T1000 (cell line): ENCODE measurements at places on chromosomes 3 and 15.

DNA sequence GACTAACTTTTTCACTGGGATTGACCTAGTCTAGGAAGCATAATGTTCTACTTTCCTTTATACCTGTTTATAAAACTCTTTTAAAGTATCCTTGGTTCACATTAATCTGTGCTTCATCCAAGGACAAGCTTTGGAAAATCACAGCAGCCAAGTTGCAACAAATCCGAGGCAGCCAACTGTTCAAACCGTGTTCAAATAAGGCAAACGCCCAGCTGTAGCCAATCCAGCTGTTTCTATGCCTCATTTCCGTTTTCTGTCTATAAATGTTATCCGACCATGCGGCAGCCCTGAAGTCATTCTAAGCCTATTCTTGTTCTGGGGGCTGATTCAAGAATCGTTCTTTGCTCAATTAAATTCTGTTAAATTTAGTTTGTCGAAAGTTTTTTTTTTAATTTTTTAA, 78.3 kb downstream of the FMN1 start:
- DNase-seq = no peak

DNA sequence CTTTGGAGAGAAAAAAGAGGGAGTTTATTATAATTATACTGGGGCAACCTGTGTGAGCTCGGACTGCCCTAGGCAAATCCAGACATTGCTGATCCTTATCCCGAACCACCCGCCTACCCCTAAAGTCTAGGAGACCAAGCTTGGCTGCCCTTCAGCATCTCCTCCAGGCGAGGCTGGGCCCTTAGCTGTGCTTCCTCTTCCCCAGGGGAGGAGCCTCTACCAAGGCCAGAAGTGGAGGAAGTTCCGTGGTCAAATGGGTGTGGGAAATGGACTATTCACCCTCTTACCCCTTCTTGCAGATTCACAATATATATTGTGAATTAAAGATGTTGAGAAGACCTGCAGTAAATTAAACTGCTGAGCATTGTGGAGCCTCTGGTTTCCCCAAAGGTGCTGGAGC, 158.3 kb upstream of the HES1 start:
- DNase-seq = no peak

- peak; percentile 24 for DNase-seq
Measured at GRCh38 chr3:44962621-44963393, 13.2 kb downstream of the ZDHHC3 start.

- no peak for DNase-seq
Measured at GRCh38 chr3:52873433-52874159, 23.8 kb downstream of the STIMATE start.

GRCh38 chr3:128988286-128988685, 5.6 kb downstream of the CFAP92 start:
- DNase-seq = no peak

- DNase-seq = no peak
Measured at GRCh38 chr3:108610651-108611050, 21.1 kb downstream of the DZIP3 start.

DNA sequence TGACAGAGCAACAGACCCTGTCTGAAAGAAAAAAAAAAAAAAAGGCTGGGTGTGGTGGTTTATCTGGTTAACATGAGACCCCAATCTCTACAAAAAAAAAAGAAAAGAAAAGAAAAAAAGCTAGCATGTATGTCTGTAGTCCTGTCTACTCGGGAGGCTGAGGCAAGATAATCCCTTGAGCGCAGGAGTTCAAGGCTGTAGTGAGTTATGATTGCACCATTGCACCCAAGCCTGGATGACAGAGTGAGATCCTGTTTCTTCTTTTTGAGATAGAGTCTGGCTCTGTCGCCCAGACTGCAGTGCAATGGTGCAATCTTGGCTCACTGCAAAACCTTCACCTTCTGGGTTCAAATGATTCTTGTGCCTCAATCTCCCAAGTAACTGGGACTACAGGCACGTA, 8.4 kb upstream of the DHX30 start:
- DNase-seq = no peak

DNA sequence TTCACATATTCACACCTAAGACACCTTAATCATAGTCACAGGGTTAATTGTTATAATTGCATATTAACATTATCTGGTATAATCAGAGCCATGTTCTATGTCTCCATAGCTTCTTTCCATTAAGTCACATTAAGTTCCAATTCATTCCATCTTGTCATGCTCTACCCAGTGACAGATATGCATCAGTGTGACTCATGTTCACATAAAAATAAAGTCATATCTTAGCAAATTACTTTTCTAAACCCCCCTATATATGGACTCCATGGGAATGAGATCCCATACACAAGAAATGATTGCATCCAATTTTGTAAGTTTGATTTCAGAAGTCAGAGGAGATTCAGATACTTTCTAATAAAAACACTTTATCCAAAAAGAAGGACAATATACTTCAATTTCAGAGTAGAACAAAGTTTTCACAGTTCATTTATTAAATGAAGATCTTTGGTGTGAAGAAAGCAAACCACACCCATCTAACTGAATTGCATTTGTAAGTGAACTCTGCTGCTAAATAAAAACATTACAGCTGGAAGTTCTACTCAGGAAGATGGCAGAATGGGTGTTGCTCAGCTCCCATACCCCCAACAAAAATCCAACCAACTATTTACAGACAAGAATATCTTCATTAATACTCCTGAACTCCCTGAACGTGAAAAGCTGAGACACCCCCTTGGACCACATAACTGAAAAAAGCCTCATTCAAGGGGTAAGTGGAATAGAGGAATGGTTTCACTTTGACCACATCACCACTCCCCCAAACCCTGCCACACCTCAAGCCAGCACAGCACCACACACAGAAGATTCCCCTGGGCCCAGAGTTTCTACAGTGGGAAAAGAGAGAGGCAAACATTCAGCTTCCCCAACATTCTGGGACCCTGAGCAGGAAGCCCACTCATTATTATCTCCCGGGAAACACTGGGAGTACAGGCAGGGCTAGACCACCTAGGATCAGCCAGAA, 27.6 kb downstream of the THBS1 start:
- no peak for DNase-seq

GRCh38 chr3:59210260-59210659, 160.4 kb upstream of the CFAP20DC start:
- no peak for DNase-seq

DNA sequence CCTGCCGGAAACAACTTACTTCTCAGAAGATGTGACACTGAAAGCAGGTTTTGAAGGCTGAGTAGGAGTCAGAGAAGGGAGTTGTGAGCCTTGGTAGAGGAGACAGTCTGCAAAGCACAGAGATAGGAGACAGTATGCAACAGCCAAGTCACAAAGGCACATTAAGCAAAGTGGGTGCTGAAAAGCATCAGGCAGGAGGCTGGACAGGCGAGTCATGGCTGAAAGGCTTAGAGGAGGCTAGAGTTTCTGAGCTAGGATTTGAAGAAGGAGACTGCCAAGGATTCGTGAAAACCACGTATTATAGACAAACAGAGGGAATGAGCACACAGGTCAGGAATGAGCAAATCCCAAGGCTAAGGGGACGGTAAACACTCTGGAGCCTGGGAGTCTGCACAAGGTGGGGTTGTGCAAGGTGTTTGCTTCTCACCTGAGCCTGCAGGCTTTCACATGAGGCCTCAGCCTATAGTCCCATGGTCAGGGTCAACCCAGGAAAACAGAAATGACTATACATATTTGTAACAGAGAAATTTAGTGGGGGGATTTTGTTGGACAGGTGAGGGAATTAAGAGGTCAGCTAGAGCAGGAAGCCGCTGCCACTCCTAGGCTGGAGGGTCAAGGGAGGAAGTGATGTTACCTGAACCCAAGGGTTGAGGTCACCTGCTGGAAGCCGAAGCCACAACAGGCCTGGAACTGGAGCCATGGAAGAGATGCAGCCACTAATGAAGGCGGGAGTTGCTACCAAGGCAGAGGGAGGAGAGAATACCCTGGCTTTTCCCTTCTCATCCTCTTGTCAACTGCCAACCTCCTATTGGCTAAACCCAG, 23.1 kb upstream of the TRIM71 start:
- DNase-seq = no peak

- no peak for DNase-seq
Measured at GRCh38 chr15:55074431-55074830, 122.3 kb downstream of the RSL24D1 start.

- no peak for DNase-seq
Measured at GRCh38 chr15:37079726-37080125, 20.6 kb downstream of the MEIS2 start.

DNA sequence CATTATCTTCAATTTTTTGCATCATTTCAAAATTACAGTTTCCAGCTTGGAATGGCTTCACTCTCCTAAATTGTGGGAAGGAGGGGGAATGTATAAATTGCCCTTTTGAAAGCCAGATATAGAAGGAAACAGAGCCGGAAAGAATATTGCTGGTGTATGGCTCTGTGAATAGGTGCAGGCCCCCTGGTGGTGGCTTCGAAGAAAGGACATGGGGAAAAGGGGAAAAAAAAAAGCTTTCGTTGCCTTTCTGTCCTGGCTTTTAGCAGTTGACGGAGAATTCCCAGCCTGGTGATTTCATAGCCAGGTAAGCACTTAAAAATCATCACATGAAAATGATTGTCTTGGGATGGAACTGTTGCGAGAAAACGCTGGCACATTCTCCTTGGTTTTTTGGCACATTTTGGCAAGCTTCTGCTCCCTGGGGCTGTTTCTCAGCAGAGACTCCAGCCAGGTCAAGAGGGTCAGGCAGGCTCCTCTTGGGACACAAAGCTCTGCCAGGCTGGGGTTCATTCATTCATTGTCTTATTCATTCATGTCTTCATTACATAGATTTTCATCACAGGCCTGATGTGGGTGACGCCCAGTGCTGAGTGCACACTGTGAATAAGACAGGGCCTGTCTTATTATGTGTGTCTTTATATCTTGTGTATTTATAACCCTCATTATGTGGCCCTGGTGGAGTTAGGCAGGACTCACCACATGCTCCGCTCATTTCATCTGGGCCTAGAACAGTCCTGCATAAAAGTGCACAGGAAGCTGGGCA, 300.0 kb upstream of the TPM1 start:
- peak; percentile 38 for DNase-seq

DNA sequence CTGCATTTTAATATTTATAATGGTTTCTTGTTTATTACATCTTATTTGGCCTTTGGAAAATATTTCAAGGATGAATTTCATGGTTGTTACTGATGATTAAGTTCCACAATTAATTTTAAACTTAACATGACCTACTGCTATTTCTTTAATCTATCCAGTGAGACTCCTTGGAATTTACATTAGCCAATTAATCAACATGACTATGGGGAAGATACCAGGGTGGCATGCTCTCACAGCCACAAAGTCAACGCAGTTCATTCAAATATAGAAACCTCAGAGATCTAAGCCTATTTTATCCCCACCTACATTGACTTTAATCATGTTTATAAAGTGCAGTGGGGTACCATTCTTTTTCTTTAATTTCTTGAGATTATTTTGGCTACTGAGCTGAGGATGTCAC, 43.6 kb upstream of the PDZRN3 start:
- no peak for DNase-seq

DNA sequence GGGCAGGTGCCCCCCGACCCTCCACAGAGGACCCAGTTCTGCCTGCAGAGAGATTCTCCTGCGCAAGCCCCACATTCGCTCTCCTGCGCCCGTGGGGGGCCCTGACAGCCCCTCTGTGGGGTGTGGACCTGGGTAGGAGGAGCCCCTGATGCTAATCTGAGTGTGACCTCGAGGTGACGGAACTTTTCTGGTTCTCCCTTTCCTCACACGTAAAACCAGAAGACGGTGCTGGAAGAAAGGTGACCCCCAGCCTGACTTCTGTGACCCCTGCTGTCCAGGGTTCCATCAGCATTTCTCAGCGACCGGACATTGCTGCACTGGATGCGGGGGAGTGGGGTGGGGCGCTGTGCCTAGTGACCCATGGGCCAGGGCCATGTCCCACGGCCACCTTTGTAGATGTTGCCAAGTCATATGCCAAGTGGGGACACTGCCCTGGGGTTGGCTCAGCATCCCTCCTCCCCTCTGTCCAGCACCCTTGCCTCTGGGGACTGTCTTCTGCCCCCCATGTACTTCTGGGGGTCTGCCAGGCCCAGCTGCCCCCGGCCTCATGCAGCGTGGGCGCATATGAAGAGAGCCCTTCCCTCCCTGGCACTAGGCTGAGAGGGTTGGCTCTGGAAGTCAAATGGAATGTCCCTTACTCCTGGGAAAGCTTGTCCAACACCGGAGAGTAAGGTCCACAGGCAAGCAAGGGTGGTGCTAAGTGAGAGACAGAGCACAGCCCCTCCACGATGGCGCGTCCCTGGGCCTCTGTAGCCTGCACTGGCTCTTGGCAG, 129.1 kb upstream of the MEF2A start:
- DNase-seq = no peak

GRCh38 chr3:187706971-187707370, 4.6 kb upstream of the RTP2 start:
- no peak for DNase-seq

- no peak for DNase-seq
Measured at GRCh38 chr3:80261082-80261481, 493.3 kb upstream of the ROBO1 start.

GRCh38 chr3:152729906-152730305, 105.0 kb upstream of the P2RY1 start:
- DNase-seq = no peak

DNA sequence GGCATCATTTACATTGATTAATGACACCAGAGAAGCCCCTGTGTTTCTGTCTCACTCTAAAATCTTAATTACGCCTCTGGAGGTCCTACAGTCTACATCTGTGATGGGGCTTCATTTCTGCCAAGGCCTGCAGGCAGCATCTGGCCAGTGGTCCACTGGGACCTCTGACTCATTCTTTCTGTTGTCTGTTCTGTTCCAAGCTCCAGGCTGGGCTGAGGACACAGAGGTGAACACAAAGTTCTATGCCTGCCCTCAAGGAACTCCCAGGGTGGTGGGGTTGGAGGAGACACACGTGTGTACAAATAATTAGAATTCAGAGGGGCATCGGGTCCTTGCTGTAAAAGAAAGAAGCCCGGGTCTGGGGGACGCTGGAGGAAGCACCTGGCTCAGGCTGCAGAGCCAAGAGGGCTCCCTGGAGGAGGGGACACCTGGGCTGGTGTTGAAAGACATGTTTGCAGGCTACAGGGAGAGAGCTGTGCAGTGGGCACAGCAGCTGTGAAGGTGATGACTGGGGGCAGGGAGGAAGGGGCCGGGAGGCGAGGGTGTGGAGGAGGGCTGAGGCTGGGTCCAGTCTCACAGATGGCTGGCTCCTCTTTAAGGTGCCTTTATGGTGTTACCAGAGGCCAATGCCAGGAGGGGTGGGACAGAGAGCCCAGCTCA, 103.3 kb upstream of the PRR23E start:
- DNase-seq = no peak

DNA sequence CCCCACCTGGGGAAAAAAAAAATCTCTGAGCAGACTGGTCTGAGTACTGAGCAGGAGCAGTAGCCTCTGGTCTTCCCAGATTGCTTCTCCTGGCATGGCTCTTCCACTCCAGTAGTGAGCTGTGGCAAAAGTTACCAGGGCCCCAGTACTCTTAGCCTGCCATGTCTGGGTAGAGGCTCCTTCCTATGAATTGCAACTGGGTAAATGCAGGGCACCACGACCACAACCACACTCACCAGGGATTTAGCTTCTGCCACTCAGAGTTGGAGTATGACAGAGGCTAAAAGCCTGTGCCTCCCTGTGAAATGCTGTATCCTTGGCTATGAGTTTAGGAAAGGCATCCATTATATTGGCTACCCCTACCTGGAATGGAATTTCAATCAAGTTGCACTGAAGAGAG, 67.9 kb upstream of the CCDC54 start:
- no peak for DNase-seq
